SW 1271 (cell line): ENCODE measurements at places on chromosomes 1 and 21.

GRCh38 chr1:167158813-167159275 is 61.8 kb upstream of the POU2F1 start:
- DNase-seq = no peak

DNA sequence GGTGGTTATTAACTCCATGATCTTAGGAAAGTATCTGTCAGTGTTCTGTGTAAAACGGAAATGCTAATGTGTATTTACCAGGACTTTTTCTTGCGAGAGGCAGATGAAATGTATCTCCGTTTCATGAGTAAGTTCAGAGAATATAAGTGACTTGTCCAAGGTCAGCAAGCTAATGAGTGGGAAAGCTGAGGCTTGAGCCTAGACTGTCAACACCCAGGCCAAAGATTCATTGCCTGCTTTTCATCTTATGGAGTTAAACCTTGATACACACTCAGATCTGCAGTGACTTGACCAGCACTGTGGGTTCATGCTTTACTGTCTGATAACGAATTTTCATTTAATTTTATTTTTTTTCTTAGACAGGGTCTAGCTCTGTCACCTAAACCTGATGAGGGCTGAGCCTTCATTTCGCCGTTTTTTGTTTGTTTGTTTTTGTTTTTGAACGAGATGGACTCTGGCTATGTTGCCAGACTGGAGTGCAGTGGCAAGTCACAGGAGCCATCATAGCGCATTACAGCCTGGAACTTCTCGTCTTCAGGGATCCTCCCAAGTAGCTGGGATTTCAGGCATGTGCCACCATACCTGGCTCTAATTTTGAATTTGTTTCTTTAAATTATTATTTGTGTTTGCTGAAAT is 918 bp upstream of the JTB start:
- no peak for DNase-seq

DNA sequence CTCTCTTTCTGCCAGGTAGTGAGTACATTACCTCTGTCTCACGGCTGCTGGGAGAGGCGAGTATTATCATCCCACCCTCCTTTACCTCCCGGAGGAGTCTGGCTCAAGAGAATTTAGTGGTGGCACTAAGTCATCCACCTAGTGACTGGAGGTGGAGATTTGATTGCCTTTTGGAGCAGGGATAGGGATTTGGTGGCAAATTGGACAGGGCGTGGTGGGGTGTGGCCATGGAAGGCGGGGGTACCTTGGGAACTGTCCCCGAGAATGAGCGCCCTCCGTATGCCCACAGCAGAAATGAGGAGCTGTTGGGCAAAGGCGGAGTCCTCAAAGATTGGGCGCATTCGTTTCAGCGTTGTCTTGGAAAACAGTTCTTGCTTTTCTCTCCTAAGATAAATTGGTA is 32.1 kb upstream of the HMGN1 start:
- DNase-seq = no peak

DNA sequence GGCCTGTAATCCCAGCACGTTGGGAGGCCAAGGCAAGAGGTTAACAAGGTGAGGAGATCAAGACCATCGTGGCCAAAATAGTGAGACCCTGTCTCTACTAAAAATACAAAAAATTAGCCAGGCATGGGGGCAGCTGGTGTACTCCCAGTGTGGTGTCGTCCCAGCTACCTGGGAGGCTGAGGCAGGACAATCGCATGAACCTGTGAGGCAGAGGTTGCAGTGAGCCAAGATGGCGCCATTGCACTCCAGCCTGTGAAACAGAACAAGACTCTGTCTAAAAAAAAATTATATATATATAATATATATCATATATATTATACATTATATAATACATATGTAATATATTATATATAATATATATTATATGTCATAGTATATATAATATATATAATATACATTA is 249.2 kb upstream of the TPTE start:
- DNase-seq = no peak

- DNase-seq = no peak
Observed at GRCh38 chr21:44779417-44780136, 22.0 kb downstream of the UBE2G2 start.

GRCh38 chr1:91381844-91382243 is 22.8 kb downstream of the HFM1 start:
- DNase-seq = no peak

- DNase-seq = no peak
Observed at GRCh38 chr1:174090471-174090870, 68.3 kb upstream of the RC3H1 start.

GRCh38 chr1:53617851-53618499 is 121.0 kb downstream of the GLIS1 start:
- DNase-seq = no peak

- DNase-seq = no peak
Observed at GRCh38 chr1:201406831-201407406, 7.8 kb upstream of the LAD1 start.

DNA sequence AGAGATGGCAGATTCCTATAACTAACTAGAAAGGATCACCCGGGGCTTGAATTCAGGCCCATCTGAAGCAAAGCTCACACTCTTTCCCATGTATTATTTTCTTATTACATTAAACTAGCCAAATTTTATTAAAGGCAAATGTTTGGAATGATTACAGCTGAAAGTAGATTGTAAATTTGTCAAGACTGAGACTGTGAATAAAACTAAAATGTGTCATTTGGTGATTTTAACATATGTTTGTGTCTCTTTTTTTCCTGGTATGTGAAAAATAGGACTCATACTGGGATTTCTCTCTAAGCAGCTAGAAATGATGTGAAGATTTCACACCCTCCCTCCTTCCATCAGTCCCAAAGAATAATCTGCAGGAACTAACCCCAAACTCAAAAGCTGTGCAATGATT is 19.1 kb upstream of the KIAA0040 start:
- no peak for DNase-seq

- DNase-seq = peak; percentile 47
Observed at GRCh38 chr1:112904071-112904830, 51.7 kb downstream of the SLC16A1 start.

DNA sequence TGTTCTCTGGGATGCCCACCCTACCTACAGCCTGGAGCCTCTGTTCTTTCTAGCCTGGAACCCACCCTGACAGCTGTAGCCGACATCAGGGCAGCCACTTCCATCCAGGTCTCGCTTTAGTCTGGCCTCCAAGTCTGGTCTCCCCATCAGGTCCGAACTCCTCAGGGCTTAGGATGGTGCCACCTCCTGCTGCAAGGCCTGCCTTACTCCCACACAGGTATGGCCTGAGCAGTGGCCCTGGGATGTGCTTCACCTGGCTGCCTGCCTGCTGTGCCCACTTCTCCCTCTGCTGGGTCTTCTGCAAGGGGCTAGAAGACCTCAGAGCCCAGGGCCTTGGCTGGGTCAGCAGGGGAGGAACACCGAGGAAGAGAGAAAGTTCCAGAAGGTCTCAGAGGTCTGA is 35.7 kb upstream of the MAGOH start:
- DNase-seq = no peak

- DNase-seq = no peak
Observed at GRCh38 chr21:15631342-15631741, 98.4 kb upstream of the USP25 start.

- no peak for DNase-seq
Observed at GRCh38 chr1:213986020-213986924, 1.5 kb upstream of the PROX1 start.

DNA sequence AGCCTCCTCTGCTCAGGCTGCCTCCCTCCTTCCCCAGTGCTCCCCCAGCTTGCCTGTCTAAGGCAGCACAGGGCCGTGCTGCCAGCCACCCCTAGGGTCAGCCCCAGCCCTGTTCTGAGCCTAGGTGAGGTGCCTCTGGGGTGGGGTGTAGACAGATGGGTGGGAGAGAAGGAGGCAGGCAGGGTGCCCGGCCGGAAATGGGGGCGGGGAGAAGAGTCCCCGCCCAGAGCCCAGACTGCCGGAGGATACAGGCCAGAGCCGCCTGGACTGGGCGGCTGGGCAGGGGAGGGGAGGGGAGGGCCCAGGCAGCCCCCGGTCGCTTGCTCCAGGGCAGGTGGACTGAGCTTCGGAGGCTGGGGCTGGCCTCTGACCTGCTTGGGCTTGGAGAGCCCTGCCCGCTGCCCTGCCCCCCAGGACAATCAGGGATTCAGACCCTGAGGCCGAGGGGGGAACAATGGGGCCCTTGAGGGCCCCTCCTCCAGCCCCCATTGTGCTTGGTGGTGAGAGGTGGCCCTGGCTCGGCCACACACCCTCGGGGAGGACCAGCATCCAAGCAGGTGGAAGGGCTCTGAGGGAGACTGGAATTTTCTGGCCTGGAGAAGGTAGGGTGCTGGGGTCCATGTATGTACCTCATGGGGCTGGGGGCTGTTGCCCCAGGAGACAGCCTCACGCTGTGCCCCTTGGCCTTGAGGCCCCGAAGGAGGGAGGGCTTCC is at the start of gene GJC2:
TSS of gene GJC2 (plus strand) at position 525 of the 714 bp plus-strand sequence. CDS start 7,829 bp downstream, outside the sequence.
- DNase-seq = no peak

DNA sequence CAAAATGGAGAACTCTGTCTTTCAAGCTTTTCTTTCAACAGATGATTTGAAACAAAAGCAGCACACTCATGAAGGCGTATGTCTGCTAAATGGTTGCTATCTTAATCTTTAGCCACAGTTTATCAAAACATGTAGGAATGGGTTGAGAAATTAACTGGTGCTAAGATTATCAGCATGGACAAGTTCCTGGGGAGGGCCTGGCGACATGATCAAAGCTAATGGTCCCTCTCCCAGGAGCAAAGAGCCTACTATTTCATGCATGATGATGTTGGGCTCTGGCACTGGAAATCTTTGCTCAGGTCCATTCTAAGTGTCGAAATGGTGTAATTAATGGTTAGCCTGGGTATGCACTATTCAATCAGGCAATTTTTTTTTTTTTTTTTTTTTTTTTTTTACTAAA is 91.7 kb downstream of the SLC45A1 start:
- no peak for DNase-seq
